ENCODE measurements at places on chromosomes 13 and 19.

DNA sequence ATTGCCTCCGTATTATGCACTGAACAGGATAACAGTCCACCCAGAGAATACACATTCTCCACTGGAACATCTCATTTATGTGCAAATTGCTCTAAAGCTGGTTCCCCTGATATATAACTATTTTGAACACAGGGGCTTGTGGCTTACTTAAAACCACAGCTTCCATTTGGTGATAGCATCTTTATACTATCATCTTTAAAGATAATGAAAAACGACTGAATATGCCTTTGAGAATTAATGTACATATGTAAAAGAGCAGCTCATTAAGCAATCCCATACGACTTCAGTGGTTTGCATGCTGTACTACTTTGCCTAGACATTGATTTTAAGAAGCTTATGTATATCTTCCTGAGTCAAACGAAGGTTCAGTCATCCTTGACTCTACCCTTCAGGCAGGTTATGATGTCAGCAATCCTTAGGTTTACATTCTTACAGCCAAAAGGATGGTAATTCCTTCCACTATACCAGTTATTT is 40.8 kb downstream of the BRD4 start:
- no peak for DNase-seq

DNA sequence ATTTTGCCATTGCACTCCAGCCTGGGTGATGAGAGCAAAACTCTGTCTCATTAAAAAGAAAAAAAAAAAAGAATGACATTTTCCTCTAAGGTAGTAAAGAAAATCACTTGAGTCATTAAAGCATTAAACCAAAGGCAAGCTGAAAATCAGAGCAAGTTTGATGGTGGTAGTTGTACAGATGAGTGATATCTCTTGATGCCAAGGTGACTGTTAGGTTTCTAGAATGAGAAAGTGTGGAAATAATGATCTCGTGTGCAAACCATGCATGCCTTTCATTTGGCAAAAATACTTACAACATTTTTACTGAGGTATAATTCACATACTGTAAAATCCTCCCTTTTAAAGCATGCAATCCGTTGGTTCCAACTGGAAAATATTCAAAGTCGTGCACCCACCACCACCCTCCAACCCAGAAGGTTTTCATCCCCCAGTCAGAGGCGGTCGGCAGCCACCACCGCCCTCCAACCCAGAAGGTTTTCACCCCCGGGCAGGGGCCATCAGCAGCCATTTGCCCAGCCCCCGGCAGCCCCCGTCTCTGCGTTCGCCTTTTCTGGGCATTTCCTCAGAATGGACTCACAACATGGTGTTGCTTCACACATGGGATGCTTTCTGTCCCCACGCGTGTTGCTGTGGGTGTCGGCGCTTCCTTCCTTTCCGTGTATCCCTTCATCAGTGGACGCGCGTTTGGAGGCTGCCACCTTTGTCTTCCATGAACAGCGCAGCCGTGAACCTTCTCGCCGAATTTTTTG is 90.2 kb downstream of the ATP11A start:
- no peak for DNase-seq

- DNase-seq = no peak
These were observed 161.7 kb downstream of the TEX29 start for GRCh38 chr13:111482126-111482525.

DNA sequence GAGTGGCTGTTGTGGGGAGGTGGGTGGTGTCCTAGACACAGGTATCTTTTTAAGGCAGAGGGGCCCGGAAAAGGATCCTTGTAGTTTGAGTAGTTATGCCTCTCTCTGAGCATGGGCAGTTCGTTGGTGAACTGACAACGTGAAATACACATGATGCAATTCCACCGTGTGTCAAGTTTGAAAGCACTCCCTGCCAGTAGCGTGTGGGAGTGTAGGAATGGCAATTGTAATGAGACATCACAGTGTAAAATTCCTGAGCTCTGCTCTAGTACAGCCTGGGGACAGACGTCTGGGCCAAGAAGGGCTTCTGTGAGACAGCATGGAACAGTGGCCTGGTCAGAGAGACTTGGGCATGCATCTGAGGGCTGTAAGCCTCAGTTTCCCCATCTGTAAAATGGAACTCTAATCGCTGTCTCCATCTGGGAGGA is 10.4 kb upstream of the ASF1B start:
- no peak for DNase-seq

- no peak for DNase-seq
These were observed 205.5 kb downstream of the USP12 start for GRCh38 chr13:26965952-26966700.

DNA sequence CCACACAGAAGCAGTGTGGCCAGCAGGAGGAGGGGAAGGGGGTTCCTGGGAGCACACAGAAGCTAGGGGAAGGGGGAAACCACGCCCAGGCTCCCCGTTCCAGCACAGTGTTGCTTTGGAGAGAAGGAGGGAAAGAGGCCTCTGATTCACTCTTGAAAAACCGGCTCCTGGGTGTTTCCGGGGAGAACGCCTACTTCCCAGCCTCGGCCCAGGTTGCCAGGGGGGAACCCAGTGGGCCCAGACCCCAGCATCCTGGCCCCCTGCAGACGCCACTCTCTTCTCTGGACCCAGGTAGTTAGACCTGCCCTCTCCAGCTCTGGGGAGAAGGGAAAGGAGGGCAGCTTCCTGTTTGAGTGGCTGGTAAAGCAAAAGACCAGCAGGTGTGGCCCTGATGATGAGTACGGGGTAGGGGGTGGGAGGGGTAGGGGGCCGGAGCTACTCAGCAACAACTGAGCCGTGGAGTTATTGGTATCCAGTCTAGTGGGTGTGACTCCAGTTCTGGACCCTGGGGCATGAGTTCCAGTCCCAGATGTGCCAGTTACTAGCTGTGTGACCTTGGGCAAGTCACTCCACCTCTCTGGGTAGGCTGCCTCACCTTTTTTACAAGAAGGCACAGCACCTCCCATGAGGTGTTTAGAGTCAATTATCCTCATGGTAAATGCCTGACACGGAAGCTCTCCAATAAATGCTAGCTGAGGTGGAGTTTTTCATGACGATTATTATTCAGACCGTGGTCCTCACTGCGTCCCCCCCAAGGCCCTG is 836 bp downstream of the GIPC1 start:
- no peak for DNase-seq

DNA sequence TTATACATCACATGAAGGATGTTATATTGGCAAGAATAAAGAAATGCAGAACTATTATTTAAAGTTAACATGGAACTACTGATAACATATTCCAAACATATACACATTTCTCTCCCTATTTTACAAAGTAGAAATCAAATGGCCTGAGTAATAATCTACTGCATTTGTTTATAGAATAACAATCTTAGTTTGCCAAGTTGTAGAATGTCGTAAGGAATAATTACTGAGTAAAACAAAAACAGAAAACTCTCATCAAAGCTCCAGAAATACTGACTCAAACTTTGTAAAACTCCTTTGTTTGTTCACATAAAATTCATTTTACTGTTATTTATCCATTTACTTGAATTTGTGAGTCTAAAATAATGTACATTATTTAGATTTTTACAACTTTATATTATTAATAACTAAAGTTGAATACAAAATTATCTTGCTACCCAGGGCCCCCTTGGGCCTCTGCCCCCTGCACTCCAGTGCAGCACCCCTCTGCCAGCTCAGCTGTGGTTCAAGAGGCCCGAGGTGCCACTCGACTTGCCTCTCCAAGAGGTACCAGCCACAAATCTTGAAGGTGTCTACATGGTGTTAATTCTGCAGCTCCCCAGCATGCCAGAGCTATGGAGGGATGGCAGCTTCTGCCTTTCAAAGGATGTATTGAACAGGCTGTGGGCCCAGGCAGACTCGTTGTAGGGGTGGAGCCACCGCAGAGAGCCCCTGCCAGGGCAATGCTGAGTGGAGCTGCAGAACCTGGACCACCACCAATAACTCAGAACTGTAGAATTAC is 2819.7 kb downstream of the PCDH9 start:
- DNase-seq = no peak

DNA sequence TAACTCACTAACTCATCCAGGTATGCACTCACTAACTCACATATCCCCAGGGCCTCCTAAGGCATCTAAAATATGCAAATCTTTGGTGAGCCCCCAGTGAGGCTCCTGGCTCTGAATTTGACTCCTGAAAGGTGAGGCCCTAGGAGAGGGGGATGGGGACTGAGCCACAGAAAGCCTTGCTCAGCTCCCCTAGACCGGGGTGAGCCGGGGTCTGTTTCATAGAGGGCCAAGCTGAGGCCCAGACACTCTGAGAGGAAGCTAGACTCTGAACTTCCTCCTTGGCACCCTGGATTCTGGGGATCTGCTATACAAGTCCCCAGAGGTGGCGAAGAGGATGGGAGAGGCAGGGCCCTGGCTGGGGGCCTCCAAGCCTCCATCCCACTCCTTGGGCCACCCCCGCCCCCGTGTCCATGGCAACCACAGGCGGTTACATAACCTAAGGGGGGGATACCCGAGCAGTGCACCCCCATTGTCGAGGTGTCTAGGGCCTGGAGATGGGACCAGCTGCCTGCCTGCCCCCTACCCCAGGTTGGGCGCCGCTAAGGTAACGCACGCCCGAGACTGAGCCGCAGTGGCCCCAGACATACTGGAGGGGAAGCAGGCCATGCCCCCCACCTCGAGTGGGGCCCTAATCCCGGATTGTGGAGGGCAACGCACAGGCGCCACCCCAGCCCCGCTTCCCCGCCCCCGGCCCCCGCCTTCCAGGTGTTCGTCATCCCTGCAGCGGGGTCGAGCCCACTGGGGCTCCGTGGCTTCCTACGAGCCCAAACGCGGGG is 646 bp downstream of the ABHD8 start:
- DNase-seq = peak; percentile 21

GRCh38 chr19:38908911-38909310 is 3.1 kb downstream of the CCER2 start:
- DNase-seq = no peak

DNA sequence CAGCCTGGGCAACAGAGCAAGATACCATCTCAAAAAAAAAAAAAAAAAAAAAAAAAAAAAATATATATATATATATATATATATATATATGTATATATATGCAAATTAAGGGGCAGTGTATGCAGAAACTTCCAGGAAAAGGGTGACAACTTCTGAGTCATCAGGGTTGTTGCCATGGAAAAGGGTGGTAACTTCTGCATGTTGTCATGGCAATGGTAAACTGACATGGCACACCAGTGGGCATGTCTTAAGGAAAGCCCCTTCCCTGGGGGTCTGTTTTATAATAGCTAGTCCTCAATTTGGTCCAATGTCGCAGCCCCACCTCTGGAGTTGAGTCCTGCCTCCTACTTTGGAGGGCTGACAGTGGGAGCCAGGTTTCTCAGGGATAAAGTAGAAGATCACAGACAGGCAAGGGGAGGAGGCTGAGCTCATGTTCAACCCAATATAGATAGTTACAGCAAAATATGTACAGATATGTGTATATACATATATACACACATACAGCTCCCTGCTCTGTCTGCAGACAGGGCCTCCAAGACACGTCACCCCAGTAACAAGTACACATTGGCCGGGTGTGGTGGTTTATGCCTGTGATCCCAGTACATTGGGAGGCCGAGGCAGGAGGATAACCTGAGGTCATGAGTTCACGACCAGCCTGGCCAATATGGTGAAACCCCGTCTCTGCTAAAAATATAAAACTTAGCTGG is 7.2 kb upstream of the FCHO1 start:
- DNase-seq = no peak

- no peak for DNase-seq
These were observed 1052.0 kb downstream of the DIAPH3 start for GRCh38 chr13:59111751-59112171.

DNA sequence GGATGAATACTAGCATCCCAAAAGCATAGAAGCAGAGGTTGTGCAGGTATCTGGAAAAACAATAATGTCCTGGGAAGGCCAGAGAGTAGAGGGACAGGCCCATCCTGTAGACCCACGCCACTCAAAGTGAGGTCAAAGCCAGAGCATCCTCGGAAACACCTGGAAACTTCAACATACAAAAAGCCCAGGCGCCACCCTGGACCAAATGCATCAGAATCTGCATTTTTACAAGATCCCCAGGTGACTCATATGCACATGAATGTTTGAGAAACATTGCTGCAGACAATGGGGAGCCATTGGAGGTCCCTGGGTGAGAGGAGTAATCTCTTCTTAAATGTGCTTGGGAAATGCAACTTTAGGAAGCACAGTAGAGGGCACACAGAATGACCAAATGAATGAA is 684.1 kb downstream of the DIAPH3 start:
- no peak for DNase-seq

GRCh38 chr13:18233783-18234299 is 947.8 kb downstream of the TUBA3C start:
- no peak for DNase-seq

- peak; percentile 56 for DNase-seq
These were observed 589 bp downstream of the RBM26 start for GRCh38 chr13:79405501-79405830.

DNA sequence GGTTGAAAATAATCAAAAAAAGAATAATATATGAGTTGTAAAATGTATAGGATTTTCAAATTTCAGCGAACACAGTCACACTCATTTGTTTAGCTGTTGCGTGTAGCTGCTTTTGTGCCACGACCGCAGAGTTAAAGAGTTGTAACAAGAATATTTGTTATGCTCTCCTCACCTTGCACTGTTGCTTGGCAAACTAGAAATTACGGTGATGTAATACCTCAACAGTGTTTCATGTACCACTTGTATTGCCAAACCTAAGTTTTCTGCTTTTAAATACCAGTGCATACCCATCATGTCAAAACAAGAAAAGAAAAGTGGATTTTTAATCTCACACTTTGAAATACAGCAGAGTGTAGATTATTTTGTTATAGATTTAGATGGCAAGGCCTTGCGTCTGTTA is 201.1 kb downstream of the NBEA start:
- DNase-seq = no peak

DNA sequence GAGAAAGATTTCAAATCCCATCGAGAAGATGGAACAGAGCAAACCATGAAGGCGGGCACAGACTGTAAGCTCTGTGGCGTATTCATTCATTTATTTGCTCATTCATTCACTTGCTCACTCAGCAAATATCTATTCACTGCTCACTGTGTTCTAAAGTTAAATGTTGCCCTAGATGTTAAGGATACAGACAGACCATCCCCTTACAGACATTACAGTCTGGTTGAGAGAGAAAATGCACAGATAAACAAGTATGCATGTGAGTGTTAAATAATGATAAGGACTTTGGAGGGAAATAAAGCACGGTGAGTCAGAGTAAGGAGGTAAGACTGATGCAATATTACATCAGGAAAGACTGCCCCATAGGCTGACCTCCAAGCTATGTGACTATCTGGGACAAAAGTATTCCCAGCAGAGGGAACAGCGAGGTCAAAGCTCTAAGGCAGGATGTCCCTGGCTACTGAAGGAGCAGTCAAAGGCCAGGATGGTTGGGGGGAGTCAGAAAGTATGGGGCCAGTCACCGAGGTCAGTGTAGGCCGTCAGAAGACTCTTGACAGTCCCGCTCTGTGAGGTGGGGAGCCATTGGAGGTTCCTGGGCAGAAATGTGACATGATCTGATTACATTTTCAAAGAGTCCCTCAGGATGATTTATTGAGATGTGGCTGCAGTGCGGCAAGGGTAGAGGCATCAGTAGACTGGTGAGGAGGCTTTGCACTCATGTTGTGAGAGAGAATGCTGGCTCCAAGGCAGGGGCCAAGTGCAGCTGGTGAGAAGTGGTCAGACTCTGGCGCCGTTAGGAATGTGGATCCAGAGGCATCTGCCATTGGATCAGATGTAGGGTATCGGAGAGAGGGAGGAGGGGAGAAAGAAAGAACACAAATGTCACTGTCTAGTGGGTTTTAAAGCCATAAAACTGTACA is 37.9 kb downstream of the MBNL2 start:
- DNase-seq = no peak
